ENCODE measurements at places on chromosomes 6 and 20.

DNA sequence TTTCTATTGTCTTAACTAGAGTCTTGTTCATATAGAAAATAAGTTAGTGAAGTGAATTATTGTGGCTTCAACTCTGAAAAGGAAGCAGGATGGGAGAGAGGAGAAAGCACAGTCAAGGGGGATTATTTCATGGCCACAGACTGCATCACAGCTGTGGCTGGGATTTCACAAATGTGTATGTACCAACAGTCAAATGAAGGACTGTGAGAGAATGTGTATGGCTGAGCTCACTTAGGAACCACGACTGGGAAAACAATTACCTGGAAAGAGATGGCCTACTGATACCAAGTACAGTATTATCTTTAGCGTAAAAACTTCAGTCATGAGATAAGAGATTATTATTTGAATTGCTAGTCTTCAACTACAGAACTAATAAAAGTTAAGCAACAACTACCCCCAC lies 54.9 kb downstream of the SESN1 start:
- no peak for DNase-seq

- DNase-seq: peak; percentile 36
These were observed 717 bp upstream of the ASF1A start for GRCh38 chr6:118893064-118893806.

GRCh38 chr6:72579865-72580264 lies 42.0 kb upstream of the KCNQ5 start:
- DNase-seq: no peak

DNA sequence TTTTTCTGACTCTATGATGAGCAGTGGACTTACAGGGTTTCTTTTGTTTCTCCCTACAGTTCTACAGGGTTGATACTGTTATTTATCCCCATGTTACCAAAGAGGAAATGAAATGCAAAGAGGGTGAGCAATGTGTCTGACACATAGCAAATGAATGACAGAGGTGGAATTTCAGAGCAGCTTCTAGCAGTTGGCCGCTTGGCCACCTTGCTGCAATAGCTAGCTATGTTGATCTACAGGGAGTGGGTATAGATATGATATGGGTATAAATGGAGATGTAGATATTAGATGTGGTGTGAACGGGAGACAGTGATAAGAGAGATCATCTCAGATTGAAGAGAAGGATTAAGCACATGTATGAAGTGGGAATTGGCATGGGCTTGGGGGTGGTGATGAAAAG lies 10.9 kb upstream of the SLC22A3 start:
- DNase-seq: no peak

GRCh38 chr6:114096561-114097172 lies 125.7 kb upstream of the HDAC2 start:
- DNase-seq: peak; percentile 35

DNA sequence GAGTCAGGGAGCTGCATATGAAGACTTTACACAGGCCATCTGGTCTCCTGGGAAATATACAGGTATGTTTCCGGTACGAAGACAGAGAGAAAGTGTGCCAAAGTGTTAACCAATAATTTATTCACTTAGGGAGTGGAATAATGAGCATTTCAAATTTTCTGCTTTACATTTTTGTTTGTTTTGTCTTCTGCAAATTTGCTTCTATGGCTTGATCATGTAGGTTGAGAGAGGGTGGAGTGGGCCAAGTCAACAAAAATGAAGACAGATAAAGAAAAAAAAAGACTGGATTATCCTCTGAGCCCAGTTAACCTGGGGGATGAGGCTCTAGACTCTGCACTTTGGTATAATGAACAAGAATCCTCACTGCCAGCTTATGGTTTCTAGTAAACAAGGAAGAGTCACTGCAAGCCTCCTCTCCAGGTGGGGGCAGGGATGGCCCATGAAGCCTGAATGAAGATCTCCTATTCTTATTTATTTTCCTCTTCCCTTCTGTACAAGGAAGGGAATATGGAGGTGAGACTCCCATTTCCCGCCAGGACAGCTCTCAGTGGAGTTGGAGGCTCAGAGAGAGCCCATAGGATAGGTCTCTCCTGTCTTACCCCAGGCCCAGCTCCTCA lies 37.7 kb downstream of the KCNK17 start:
- no peak for DNase-seq

DNA sequence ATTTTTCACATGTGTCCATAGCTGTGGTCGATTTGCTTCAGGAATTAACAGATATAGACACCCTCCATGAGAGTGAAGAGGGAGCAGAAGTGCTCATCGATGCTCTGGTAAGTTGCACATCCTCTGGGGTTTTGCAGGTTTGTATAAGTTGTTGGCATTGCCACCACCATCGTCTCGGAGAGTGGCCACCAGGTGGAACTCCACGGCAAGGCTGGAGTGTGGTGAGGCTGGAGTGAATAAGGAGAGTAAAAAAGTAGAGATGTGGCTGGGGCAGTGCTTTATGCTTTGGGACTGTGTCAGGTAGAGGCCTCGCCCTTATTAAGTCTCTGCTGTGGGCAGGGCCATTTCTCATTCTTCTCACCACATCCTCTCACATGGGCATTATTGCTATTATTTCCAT lies 63.7 kb downstream of the CTNNBL1 start:
- DNase-seq: no peak

DNA sequence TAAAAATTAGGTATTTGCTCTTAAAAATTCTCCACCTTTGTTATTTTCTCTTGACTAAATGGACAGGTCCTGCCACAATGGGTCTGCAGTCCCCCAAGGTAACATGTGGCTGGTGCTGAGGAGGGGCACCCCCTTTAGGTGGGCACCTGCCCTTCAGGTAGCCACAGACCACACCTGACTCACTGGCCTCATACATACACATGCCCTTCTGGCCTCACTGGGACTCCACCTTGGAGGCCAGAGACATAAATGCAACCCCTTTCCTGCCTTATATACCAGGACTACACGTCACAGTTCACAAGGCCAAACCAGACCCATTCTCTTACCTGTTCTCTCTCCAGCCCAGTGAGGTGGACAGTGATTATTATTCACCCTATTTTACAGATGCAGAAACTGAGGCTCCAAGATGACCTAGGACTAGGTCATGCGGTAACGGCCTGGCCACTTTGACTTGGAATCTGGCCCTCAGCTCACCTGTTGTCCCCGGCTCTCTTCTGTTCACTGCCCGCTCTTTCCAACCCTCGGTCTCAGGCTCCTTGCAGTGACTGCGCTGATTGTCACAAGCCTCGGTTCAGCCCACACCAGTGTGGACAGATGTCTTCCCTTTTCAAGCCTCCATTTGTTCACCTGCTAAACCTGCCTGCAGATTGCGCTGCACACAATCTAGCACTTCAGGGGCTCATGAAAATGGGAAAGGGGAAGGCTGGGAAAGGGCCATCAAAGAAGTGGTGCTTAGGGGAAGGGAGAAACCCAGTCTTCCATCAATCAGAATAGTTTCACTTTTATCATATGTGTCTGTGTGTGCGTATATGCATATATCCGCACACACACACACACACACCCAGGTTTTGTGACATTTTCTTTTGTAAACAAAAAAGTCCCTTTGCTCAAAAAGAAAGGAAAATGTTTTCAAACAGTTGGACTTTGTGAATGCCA lies 121.7 kb downstream of the BCAS1 start:
- DNase-seq: no peak

GRCh38 chr20:17583126-17583525 lies 13.3 kb downstream of the DSTN start:
- no peak for DNase-seq

- no peak for DNase-seq
These were observed 136.8 kb upstream of the BTBD3 start for GRCh38 chr20:11780765-11781369.

- DNase-seq: no peak
These were observed 19.7 kb upstream of the TLDC2 start for GRCh38 chr20:36856195-36856594.

GRCh38 chr6:149984773-149985172 lies 21.0 kb downstream of the ULBP1 start:
- DNase-seq: no peak

DNA sequence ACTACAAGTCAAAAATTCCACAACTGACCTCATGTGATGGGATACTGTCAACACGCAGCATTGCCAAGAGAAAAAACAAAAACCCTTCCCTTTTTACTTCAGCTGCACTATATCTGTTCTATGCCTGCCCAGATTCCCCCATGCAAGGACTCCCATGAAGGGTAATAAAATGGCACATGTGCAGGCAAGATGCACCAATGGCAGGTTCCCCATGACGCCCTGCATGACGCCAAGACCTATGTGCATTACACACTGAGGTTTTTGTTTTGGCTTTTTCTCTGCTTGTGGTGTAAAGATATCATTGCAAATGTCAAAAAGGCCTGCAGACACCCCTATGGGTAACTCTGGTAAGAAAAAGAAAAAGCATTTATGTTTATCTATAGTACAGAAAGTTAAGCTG lies 403.4 kb downstream of the HDGFL1 start:
- no peak for DNase-seq

DNA sequence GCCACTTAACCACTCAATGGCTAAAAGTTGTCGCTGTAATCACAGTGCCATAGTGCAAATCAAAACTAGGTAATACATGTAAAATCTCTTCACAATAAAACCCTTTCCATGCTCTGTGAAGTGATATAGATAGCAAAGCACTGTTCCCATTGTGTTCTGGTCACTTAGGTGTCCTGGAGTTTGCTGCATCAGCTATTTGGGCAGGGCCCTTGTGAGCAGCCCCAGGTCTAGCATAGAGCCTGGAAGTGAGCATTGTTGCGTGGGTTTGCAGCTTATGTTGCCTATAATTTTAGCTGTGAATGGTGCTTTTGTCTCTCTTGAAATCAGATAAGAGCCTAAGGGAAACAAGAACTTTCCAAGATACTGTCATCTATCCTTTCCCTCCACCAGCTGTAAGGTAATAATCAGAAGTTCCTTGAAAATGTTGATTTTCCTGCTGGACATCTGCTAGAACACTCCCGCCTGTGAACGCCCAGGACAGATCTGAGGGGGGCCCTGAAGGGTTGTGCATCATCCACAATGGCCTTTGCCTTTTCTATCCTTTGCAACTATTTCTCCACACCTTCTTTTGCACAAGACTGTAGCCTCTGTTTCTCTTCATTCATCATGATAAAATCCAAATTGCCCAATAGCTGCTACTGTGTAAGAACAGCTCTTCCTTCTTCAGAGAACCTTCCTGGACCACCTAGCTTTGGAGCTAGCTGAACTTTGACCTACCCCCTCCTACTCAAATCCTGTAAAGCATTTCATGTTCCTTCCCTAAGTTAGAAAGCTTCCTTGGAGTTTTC lies 57.0 kb downstream of the TNFAIP3 start:
- no peak for DNase-seq

DNA sequence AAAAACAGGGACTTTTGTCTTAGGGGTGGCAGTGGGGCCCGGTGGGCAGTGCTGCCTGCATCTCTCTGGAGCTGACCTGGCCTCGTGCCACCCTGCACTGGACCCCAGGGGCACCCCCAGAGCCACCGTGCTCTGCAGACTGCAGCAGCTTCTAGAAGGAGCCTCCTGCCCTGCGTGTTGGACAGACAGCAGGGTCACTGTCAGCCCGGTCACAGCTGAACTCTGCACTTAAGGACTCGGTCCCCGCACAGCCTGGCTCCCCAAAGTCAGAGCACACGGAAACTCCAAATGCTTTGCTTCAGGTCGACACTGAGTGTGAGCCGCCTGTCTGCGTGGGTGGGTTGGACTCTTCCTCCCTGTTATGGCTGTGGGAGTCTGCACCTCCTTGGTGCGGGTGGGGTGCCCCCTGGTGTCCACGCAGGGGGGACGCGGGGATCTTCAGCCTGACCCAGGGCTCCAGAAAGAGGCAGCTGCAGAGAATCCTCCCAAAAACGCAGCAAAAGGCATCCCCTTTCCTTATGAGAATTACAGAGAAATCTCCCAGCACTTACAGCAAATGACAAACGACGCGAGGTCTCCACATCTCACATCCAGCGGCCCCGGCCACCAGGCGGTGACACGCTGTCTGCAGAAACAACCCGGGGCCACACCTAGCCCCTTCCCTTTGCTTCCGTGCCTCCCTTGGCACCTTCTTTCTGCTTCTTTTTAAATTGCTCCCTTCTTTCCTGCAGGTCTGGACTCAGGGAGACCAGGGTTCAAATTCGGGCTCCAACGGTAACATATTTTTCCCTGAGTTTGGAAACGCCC lies 36.3 kb upstream of the DACT2 start:
- DNase-seq: peak; percentile 75

DNA sequence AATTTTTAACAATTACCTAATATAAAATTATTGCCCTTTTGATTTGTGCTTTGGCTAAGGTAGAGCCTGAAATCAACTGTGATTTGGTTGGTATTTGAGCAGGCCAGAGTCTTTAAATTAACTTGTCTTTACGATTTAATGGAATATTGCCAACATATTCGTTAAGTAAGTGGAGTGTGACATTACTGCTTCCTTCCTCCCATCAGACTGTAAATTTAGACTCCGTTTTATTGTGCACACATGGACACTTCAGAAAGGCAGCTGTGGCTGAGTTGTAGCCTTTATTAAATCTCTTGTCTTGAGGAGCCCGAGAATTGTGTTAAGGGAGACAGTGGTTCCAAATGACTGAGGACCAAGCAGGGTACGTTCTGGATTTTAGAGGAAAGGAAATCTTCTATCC lies 57.4 kb downstream of the CAP2 start:
- DNase-seq: no peak

GRCh38 chr6:47366335-47366890 lies 56.7 kb upstream of the TNFRSF21 start:
- DNase-seq: no peak

- peak; percentile 40 for DNase-seq
These were observed 24.4 kb upstream of the ARID1B start for GRCh38 chr6:156752666-156753301.

DNA sequence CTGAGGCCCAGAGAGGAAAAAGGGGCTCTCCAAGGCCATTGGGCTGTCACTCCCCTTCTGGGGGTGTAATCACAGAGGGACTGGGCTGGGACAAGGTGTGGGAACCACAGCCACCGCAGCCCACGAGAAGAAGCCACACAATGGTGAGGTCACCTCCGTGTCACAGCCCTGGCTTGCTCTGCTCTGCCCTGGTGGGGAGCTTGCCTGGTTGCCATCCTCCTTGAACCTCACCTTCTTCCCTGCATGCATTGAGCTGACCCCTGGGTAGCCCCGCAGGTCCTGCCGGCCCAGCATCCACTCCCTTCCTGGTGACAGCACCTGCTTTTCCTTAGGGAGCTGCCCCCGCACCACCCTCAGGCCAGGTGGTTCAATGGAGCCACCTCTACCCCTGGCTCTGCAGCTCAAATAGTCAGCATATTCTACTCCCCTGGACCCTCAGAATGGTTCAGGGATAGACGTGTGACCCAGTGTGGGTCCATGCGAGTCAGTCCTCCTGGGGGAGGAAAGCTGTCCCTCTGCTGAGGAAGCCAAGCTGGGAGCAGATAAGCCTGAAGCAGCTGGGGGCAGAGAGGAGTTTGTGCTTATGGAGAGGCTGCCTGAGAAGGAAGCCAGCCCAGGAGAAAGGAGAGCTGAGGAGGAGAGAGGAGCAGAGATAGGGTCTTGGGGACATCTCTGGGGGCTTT lies 21.3 kb downstream of the RBM38 start:
- DNase-seq: no peak

- DNase-seq: no peak
These were observed 10.4 kb downstream of the TRIM31 start for GRCh38 chr6:30102414-30102969.
